ENCODE measurements at places on chromosomes 6 and 20. TPM values are rescaled to one million over a fixed set of nuclear protein-coding genes. Genes with fewer than 3 reads are reported as not detected.
A peak's percentile ranks its signal among the peaks of the same experiment; 100 is the strongest.

DNA sequence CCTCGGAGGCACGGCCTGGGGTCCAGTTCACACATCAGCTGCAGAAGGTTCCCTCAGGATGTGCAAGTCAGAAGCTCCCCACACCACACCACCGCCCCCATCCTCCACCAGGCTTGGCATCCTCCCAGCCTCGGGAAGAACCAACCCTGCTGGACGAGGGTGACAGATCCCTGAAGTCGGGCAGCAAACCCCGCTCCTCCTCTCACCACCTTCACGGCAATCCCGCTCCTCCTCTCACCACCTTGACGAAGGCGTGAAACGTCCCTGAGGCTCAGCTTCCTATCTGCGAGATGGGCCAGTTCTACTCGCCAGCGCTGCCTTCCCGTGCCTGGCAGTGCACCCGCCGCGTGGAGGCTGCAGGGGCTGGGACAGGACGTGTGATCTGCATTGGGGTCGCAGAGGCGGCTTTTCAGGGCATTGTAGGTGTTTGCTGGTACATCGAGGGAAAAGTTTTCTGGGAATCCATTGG, 327.0 kb downstream of the TAF4 start:
- H3K27me3 ChIP-seq: peaks cover 4% of the 10 kb centered on the region
- H3K4me1 ChIP-seq: no peaks in the 10 kb centered on the region
- DNase-seq: no peak
- no peak overlapping the region for H3K4me3 ChIP-seq
- H3K27ac ChIP-seq: no peak overlapping the region
- H3K36me3 ChIP-seq: no peaks in the 10 kb centered on the region

DNA sequence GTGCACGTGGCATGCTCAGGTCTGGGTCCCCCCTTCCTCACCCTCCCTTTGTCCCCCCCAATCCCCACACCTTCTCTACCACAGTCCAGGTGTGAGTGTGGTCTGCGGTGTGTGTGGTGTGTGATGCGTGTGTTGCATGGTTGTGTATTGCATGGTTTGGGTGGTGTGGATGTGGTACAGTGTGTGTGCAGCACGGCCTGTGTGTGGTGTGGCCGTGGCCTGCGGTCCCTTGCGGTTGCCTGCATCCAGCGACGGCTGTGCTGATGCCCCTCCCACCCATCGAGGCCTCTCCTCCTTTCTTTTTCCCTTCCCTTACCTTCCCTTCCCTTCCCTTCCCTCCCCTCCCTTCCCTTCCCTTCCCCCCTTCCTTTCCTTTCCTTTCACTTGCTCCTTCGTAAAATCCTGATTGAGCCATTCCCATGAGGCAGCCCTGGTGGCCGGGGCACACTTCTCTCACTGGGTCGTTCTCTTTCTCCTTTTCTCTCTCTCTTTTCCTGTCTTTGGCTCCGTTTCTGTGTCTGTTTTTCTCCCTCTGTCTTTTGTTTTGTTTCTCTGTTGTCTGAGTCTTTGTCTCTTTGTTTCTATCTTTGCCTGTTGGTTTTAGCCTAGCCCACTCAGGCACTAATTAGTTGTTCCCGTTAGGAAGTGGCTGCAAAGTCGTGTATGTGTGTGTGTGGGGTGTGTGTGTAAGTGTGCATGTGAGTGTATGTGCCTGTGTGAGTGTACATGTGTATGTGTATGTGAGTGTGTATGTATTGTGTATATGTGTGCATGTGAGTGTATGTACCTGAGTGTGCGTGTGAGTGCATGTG, 65.7 kb downstream of the SRC start:
- H3K27me3 ChIP-seq: peaks cover 35% of the 10 kb centered on the region
- no peak overlapping the region for H3K4me3 ChIP-seq
- DNase-seq: no peak
- H3K36me3 ChIP-seq: no peaks in the 10 kb centered on the region

DNA sequence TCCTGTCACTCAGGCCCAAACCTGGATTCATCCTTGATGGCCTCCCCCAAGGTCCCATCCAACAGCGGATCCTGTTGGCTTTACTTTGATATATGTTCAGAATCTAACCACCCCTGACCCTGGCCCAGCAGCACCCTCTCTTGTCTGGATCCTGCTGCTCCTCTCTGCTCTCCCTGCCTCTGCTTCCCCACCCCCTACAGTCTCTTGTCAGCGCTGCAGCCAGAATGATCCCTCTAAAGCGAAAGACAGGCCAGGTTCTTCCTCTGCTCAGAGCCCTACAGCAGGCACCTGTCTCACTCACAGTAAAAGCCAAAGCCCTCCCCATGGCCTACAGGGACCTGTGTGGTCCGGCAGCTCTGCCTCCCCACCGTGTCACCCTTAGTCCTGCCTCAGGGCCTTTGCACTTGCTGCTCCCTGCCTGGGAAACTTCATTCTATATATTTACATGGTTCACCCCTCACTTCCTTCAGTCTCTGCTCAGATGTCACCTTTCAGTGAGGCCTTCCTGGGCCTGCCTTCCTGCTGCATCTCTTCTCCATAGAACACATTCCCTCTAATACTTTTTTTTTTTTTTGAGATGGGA, 37.4 kb upstream of the KCNB1 start:
- no peaks in the 10 kb centered on the region for H3K4me1 ChIP-seq
- no peak overlapping the region for H3K4me3 ChIP-seq
- no peak overlapping the region for H3K27ac ChIP-seq
- no peaks in the 10 kb centered on the region for H3K36me3 ChIP-seq

DNA sequence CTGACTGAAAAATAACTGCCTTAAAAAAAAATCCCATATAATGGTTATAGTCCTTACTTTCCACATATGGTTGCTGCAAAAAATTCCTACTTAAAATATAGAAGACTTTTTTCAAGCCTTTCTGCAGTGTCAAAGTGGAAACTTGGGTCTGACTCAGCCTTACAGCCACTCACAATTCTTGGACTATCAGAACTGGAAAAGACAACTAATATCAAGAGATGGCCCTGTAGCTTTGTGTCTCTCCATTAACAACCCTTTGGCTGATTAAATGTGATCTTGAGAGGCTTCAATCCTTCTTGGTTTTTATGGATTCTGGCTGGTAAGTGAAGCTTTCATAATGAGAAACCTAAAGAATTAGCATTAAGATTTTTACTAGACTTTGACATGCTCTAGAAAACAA, 307.8 kb downstream of the RNGTT start:
- no peak overlapping the region for H3K4me3 ChIP-seq
- no peaks in the 10 kb centered on the region for H3K27me3 ChIP-seq
- H3K27ac ChIP-seq: no peak overlapping the region
- peaks cover 5% of the 10 kb centered on the region for H3K4me1 ChIP-seq

GRCh38 chr6:9851541-9852380, 563.1 kb downstream of the TFAP2A start:
- no peak overlapping the region for H3K4me3 ChIP-seq
- no peak overlapping the region for H3K27ac ChIP-seq
- H3K36me3 ChIP-seq: peaks cover 26% of the 10 kb centered on the region
- H3K27me3 ChIP-seq: peaks cover 4% of the 10 kb centered on the region
- DNase-seq: peak; percentile 26

DNA sequence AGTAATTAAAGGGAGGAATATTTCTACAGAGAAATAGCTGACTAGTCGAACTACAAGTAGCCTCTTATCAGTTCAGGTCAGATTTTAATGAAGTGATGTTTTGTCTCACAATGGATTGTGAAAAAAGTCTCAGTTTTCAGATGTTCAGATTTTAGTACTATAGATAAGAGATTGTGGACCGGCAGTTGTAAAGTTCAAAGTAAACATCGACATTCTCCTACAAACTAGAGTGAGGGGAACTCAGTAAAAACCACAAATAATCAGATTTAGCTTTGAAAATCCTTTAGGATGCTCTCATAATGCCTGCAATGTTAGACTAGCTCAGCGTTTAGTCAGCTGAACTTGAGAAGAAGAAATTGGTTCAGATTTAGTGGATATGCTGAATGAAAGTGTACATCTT, 39.9 kb downstream of the RCAN2 start:
- H3K27me3 ChIP-seq: no peaks in the 10 kb centered on the region
- H3K27ac ChIP-seq: no peak overlapping the region
- DNase-seq: no peak
- no peak overlapping the region for H3K4me3 ChIP-seq
- peaks cover 15% of the 10 kb centered on the region for H3K4me1 ChIP-seq

DNA sequence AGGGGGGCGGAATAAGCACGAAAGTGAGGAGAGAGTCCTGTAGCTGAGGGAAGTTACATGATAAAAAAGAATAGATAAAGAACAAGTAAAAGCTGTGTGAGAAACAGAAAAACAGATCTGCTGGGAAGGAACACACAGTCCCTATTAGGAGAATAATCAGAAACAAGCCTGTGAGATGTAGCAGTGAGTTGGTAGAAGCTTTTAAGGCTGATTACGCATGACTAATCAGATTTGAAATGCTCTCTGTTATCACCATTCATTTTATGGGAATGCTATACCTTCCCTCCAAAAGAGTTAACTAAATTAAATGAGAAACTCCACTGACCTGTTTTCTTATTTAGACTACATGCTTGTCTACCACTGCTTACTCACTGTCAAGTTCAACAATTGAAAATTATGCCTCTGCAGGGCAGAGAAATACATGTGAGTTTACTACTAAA, 15.8 kb downstream of the REPS1 start:
- H3K36me3 ChIP-seq: no peaks in the 10 kb centered on the region
- peak; percentile 21 for DNase-seq
- H3K27ac ChIP-seq: peak overlapping the region; percentile 90
- no peaks in the 10 kb centered on the region for H3K27me3 ChIP-seq
- peaks cover 62% of the 10 kb centered on the region for H3K4me1 ChIP-seq
- H3K4me3 ChIP-seq: peak overlapping the region; percentile 79

- no peak overlapping the region for H3K4me3 ChIP-seq
- no peaks in the 10 kb centered on the region for H3K36me3 ChIP-seq
- no peaks in the 10 kb centered on the region for H3K4me1 ChIP-seq
- H3K27ac ChIP-seq: no peak overlapping the region
- H3K27me3 ChIP-seq: no peaks in the 10 kb centered on the region
- no peak for DNase-seq
Observed at GRCh38 chr6:66344796-66345195, 637.8 kb upstream of the EYS start.

DNA sequence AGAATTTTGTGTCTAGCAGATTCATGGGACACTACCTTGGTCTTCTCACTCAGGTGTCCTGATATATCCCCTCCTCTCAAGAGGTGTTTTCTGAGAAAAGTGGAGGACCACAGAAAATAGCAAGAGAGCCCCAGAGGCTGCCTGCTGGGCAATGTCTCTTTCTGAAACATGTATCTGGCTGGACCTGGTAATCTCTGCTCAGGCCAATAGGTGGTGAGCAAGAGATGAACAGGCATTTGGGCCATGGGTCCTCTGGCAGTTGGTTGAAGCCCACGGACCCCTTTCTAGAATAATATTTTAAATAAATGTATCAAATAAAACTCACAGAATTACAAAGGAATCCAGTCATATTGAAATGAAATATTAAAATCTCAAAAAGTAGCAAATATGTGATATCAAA, 8.8 kb upstream of the THBD start:
- H3K27me3 ChIP-seq: no peaks in the 10 kb centered on the region
- peaks cover 20% of the 10 kb centered on the region for H3K4me1 ChIP-seq
- no peak overlapping the region for H3K4me3 ChIP-seq
- no peaks in the 10 kb centered on the region for H3K36me3 ChIP-seq

- no peak for DNase-seq
- H3K36me3 ChIP-seq: no peaks in the 10 kb centered on the region
- peaks cover 17% of the 10 kb centered on the region for H3K27me3 ChIP-seq
- H3K27ac ChIP-seq: no peak overlapping the region
- no peak overlapping the region for H3K4me3 ChIP-seq
- peaks cover 11% of the 10 kb centered on the region for H3K4me1 ChIP-seq
Observed at GRCh38 chr20:33929917-33930316, 63.8 kb upstream of the RALY start.

- no peaks in the 10 kb centered on the region for H3K36me3 ChIP-seq
- H3K4me3 ChIP-seq: no peak overlapping the region
- no peak overlapping the region for H3K27ac ChIP-seq
- peaks cover 22% of the 10 kb centered on the region for H3K27me3 ChIP-seq
Observed at GRCh38 chr20:51139891-51140290, 117.0 kb upstream of the KCNG1 start.

DNA sequence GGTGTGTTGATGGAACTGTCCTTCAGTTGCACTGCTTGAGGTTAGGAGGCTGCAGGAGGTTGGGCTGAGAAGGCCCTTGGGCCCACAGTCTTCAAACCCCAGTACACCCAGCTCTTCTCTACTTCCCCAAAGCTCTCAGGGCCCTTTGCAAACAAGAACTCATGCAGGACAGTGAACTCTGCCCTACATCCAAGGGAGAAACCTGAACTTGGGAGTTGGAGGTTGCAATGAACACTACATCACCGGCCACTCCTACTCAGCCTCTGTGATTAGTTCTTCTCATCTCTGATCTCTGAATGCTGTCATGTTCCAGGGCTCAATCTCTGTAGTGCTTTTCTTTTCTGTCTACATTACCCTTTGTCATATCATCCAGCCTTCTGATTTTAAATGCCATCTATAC, 148.5 kb upstream of the PDE7B start:
- H3K27ac ChIP-seq: no peak overlapping the region
- no peak overlapping the region for H3K4me3 ChIP-seq
- no peaks in the 10 kb centered on the region for H3K36me3 ChIP-seq
- H3K4me1 ChIP-seq: peaks cover 16% of the 10 kb centered on the region
- no peak for DNase-seq
- peaks cover 2% of the 10 kb centered on the region for H3K27me3 ChIP-seq

GRCh38 chr6:133132466-133132971, 108.6 kb upstream of the EYA4 start:
- H3K4me1 ChIP-seq: no peaks in the 10 kb centered on the region
- no peak for DNase-seq
- H3K36me3 ChIP-seq: no peaks in the 10 kb centered on the region
- no peak overlapping the region for H3K27ac ChIP-seq
- no peaks in the 10 kb centered on the region for H3K27me3 ChIP-seq
- H3K4me3 ChIP-seq: no peak overlapping the region

DNA sequence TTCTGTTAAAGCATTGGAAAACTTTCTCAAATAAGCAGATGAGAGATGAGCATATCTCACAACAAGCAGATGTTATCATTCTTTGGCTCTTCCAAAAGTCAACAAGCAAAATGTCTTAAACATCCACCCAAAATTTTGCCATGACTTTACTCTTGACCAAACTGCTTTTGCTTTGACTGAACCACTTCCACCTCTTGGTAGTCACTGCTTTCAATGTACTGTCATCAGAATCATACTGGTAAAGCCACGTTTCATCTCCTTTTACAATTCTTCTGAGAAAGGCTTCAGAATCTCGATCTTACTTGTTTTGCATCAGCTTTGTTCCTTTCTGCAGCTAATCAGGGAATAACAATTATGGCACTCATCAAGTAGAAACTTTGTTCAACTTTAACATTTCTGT, 498.5 kb upstream of the GJE1 start:
- DNase-seq: no peak
- no peak overlapping the region for H3K4me3 ChIP-seq
- H3K27me3 ChIP-seq: no peaks in the 10 kb centered on the region
- no peaks in the 10 kb centered on the region for H3K36me3 ChIP-seq
- no peaks in the 10 kb centered on the region for H3K4me1 ChIP-seq

DNA sequence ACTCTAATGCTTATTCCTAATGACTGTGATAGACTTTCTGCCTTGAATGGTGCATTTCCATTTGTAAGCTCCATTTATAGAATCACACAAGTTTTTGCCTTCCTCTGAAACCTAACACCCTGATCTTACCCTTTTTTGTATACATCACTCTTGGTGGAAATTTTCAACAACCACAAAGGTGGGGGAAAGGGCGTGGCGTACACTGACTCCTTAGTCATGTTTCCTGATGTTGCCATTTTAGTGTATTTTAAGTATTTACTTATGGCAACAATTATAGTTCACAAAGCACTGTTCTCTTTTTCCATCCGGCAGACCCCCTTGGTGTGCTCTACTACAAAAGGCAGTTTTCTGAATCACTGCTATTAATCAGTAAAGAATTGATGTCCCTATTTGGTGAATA, 92.0 kb downstream of the ATXN1 start:
- DNase-seq: peak; percentile 44
- H3K4me1 ChIP-seq: peaks cover 47% of the 10 kb centered on the region
- H3K27me3 ChIP-seq: no peaks in the 10 kb centered on the region
- H3K36me3 ChIP-seq: peaks cover 20% of the 10 kb centered on the region
- H3K4me3 ChIP-seq: peak overlapping the region; percentile 7

Gene ANGPT4
- not detected for total RNA-seq

Gene GRM4
- total RNA-seq: 0.12 TPM

Gene BMP2
- not detected for total RNA-seq

Gene MAP1LC3A
- 38.9 TPM for total RNA-seq

Measured in HFFc6 (cell line).